CD4-positive, alpha-beta T cell treated with Interleukin-4 for 4 hours (primary cell): ENCODE measurements at places on chromosomes 4 and X.

DNA sequence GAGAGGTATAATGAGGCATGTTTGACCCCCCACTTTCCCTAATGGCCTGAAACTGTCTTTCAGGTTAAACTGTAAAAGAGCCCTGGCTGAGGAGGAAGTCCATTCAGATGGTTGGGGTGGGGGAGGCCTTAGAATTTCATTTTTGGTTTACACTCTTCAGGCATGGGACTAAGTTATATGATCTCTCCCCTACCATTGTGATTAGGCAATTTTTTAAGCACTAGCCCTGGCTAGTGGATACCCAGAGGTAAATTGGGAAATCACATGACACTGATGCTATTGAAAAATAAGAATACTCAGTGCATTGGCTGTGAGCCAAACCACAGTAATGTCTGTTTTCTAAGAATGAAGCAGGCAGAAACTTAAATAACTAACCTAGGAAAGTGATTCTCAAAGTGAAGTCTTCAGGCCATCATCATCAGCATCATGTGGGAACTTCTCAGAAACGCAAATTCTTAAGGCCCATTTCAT is 149.7 kb downstream of the RRAGB start:
- no peak for DNase-seq

DNA sequence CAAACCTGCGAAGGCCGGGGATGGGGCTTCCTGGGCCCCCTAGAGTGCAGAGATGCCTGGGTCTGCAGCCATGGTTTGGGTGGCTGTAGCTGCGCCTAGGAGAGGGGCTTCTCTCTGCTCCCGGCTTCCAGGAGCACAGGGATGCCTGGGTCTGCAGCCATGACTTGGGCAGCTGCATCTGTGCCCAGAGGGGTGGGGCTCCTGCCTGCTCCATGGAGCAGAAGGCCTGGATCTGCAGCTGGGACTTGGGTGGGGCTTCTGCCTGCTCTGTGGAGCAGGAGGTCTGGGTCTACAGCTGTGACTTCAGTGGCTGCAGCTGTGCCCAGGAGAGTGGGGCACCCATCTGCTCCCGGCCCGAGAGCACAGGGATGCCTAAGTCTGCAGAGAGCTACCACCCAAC is 20.8 kb downstream of the SPON2 start:
- no peak for DNase-seq

DNA sequence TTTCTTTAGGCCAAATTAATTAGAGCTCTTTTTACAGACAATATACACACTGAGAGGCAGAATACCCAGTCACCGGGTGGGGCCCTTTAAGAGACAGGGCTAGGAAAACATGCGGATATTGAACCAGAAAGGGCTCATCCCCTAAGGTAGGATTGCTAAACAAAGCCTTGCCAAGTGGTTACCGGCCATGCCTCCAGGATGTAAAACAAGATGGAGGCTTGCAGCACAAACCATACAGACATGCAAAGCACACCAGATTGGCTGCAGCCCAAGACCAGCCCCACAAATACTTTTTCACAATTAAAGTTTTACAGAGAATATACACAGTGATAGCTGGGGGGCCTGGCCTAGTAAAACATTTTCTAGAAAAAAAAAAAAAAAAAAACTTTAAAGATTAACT is 210.0 kb downstream of the KLHL4 start:
- DNase-seq = no peak

DNA sequence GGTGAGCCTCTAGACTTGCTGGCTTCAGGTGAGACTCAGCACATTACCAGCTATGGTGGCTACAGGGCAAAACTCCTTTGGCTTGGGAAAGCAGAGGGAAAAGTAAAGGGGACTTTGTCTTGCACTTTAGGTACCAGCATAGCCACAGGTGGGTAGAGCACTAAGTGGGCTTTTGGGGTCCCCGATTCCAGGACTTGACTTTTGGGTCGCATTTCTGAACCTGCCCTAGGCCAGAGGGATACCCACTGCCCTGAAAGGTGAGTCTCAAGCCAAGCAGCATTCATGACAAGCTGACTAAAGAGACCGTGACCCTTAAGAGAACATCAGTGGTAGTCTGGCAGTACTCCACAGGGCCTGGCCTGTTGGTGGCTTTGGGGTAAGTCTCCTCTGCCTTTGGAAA is 224.8 kb downstream of the CFAP299 start:
- DNase-seq = no peak

DNA sequence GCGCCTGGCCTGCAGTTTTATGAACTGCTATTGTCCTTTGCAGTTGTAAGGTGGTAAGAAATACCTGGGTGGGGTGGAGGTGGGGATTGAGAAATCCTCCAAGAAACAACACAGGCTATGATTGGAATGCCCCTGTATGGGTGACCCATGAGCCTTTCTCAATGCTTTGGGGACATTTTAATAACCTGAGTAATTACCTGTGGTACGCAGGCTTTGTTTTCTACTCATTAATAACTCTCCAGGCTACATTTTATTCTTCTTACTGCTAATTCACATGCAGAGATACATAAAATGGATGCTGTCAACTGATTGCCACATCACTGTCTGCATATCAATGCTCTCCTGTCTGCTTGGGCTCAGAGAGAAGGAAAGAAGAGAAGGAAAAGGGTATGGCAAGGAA is 41.8 kb downstream of the PHEX start:
- no peak for DNase-seq
